Erythroblast (primary cell): ENCODE measurements at places on chromosomes 3 and 15.
A peak's percentile ranks its signal among the peaks of the same experiment; 100 is the strongest.

DNA sequence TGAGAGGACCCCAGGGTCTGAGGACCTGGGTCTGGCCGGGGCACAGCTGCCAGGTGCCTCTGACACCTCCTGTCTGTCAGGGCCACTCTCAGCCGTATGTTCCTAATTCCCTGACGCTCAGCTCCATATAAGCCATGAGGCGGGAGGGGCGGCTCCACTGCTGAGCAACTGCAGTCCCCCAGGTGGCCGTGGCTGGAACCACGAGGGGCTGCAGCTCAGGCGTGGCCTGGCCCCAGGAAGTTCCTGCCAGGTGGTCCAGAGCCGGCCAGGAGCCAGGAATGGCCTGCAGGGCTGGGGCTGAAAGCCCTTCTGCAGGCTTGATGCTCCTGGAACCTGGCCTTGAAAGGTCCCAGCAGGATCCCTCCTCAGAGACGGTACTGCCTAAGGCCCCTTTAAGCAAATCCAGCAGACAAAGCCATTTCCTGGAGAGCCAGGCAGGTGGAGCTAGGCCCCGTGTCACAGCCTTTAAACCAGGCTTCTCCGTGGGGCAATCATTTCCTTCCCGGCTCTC is 118.0 kb downstream of the CHSY1 start:
- no peak for DNase-seq

GRCh38 chr3:119631516-119631915 is 28.9 kb downstream of the POPDC2 start:
- no peak for DNase-seq

DNA sequence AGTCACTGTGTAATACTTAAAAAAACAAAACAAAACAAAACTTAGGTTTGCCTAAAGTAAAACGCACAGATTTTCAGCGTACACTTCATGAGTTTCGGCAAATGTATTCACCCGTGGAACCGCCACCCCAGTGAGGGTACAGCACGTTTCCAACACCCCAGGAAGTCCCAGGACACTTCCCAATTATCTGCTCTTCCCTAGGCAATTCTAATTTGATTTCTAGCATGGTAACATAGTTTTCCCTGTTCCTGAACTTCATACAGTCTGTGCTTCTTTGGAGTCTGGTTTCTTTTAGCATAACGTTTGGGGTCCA is 497 bp upstream of the CLASP2 start:
- no peak for DNase-seq

GRCh38 chr15:29089731-29090616 is 179.6 kb downstream of the NSMCE3 start:
- DNase-seq = no peak

DNA sequence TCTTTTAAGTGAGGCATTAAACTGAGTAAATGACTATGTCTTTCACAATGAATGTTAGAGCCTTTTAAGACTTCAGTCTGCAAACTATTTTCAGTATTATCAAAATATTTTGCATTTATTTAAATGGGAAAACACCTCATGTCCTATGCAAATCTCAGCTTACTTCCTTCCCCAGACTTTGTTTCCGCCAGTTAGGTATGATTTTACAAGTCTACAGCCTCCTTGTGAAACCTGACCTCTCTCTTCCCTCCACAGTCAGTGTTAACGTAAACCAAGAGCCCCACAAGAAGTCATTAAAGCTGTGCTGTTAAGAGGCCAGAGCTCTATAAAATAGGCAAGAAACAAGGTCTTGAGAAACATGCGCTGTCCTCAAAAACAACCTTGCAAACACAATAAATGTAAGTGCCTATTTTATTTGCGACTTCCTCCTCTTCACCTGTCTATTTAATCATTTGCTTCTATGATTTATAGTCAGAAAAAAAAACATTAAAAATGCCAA is 48.3 kb downstream of the PRTG start:
- DNase-seq = no peak

GRCh38 chr15:28975766-28976179 is 90.0 kb downstream of the APBA2 start:
- DNase-seq = peak; percentile 72

GRCh38 chr3:170448584-170448983 is 29.9 kb downstream of the CLDN11 start:
- no peak for DNase-seq
